Right lobe of liver (tissue), 6 donors: ENCODE measurements at places on chromosomes 11 and 22. TPM values are rescaled to one million over a fixed set of nuclear protein-coding genes. Genes with fewer than 3 reads are reported as not detected.

APOBEC3B gene
- total RNA-seq: 1.6 TPM

ZNRD2 gene
- 18.7 TPM for total RNA-seq

DNA sequence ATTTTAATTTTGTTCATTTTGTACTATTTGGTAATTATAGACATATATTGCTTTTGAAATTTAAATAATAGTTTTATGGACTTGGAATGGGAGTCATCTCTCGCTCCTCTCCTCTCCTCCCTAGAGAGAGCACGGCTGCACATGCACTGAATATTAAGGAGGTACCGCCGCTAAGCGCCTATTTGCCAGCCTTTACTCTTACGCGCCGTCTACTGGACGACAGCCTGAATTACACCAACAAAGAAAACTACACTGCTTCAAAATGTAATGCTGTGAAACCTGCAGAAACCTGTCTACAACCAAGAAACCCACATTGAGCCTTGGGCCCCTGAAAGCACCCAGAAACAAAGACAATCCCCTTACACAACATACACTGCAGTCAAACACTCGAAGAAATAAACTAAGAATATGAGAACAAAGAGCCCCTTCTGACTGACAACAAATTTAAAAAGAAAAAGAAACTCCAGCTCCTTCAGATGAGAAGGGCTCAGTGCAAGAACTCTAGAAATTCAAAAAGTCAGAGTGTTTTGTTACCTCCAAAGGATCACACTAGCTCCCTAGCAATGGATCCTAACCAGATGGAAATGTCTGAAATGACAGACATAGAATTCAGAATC, 737.2 kb downstream of the LRRC4C start:
- no peak overlapping the region for H3K4me3 ChIP-seq
- no peaks in the 10 kb centered on the region for H3K27me3 ChIP-seq
- no peak overlapping the region for H3K27ac ChIP-seq
- no peaks in the 10 kb centered on the region for H3K4me1 ChIP-seq

DNA sequence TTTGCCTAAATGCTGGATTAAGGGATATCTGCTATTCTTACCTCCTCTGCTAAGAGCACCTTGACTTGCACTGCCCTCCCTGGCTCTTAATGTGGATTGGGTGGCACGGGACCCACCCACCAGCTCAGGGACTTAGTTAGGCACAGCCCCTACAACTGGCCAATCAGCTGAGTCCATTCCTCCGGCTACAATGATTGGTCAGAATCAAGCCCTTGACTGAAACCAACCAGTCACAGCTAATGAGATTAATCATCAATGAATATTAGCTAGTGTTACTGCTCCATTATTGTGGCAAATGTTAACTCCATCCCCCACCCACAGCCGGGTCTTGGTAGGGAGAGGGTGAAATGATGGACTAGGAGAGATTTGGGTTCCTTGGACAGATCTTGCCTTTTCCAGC, 328.0 kb downstream of the MN1 start:
- DNase-seq: no peak
- H3K27ac ChIP-seq: no peak overlapping the region
- no peaks in the 10 kb centered on the region for H3K36me3 ChIP-seq
- H3K4me1 ChIP-seq: no peaks in the 10 kb centered on the region
- no peak overlapping the region for H3K4me3 ChIP-seq
- no peaks in the 10 kb centered on the region for H3K27me3 ChIP-seq

GRCh38 chr11:100738701-100739270, 51.7 kb downstream of the ARHGAP42 start:
- H3K27ac ChIP-seq: no peak overlapping the region
- DNase-seq: no peak
- no peaks in the 10 kb centered on the region for H3K36me3 ChIP-seq
- H3K27me3 ChIP-seq: no peaks in the 10 kb centered on the region
- H3K4me3 ChIP-seq: no peak overlapping the region

GRCh38 chr22:49760630-49761571, 66.8 kb downstream of the BRD1 start:
- DNase-seq: no peak
- H3K36me3 ChIP-seq: no peaks in the 10 kb centered on the region
- no peak overlapping the region for H3K4me3 ChIP-seq
- no peaks in the 10 kb centered on the region for H3K27me3 ChIP-seq
- H3K27ac ChIP-seq: no peak overlapping the region
- H3K4me1 ChIP-seq: no peaks in the 10 kb centered on the region
